Stimulated activated CD8-positive, alpha-beta memory T cell treated with anti-CD3 and anti-CD28 coated beads, Interleukin-12 subunit alpha, Interleukin-12 subunit beta, amount 100 ng/mL, for 4 hours (primary cell): ENCODE measurements at places on chromosomes 5 and 9.

GRCh38 chr9:90455316-90455715, 187.3 kb downstream of the DIRAS2 start:
- DNase-seq, result no peak

- no peak for DNase-seq
Measured at GRCh38 chr5:72525816-72526215, 18.6 kb upstream of the ZNF366 start.

GRCh38 chr5:171428809-171429542, 9.5 kb downstream of the FGF18 start:
- no peak for DNase-seq

DNA sequence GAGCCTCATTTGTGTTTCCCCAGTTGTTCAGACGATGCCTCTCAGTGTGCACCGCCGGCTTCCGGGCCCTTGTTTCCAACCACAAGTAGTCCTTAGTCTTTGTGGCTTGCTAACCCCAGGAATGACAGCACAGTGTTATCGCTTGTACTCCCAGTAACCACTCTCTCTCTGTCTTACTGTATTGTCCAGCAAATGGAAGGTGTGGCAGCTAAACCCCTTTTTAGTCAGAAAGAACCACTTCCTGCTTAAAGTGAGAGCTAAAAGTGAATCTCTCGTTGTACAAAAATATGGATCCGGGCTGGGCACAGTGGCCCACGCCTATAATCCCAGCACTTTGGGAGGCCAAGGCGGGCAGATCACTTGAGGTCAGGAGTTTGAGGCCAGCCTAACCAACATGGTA, 61.3 kb downstream of the ENC1 start:
- peak; percentile 6 for DNase-seq

- DNase-seq, result no peak
Measured at GRCh38 chr5:14723701-14724132, 59.2 kb downstream of the OTULIN start.

DNA sequence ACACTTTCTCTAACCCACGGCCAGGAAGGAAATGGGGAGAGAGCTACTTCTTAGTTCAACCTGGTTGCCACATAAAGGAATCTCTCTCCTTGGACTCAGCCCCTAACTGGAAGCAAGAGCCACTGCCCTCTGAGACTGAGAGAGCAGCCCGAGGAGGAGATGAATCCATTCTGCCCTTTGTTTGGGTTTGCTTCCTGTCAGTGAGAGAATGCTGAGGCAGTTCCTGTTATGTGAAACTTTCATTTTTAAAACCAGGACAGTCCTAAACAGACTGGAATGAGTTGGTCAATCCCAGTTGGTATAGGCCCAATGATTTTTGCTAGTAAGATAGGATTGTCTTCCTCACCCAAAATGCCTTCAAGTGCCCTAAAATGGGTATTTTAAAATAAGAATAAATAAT, 205.1 kb downstream of the NTRK2 start:
- DNase-seq, result no peak

- no peak for DNase-seq
Measured at GRCh38 chr5:16049761-16050160, 129.8 kb downstream of the MARCHF11 start.

DNA sequence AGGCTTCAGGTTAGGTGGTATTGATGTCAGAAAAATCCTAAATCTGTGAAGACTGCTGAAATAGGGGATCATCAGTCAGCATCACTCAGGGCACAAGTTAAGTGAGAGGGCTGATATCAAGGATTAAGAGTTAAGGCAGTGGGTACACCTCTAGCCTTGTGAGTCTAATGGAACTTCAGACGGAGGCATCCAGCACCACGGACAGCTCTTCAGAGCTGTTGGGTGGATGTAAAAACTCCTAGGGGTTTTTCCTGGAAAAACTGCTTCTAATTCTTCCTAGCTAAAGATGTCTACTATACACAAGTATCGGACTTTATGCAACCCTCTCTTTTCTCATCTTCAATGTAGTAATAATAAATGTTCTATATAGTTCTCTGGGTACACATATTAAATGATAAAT, 165.9 kb downstream of the SH3GL2 start:
- no peak for DNase-seq

GRCh38 chr9:37639841-37640240, 10.9 kb upstream of the FRMPD1 start:
- DNase-seq, result no peak

DNA sequence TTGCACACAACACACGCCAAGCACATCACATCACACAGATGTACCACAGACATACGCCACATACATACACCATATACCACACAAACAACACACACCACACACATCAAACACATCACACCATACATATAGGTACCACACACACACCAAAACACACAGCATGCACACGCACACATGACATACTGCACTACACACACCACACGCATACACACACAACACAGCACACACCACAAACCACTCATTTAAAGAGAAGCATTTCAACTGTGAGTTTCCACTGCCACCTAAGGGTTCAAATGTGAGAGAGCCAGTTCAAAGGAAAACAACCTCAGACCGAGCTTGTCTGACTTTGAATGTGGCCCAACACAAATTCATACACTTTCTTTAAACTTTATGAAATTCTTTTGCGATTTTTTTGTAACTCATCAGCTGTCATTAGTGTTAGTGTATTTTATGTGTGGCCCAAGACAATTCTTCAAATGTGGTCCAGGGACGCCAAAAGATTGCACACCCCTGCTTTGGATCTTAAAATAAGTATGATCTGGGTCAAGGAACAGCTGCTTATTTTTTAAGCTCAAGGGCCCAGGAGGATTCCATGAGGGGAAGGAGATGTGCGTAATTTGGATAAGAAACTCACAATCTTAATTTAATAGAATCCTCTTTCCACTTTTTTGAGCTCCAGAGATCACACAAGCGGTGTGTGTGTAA, 494.6 kb downstream of the GADD45G start:
- DNase-seq, result no peak

- no peak for DNase-seq
Measured at GRCh38 chr9:129994882-129995281, 48.1 kb downstream of the FNBP1 start.

GRCh38 chr5:76737846-76738245, 21.9 kb downstream of the F2R start:
- no peak for DNase-seq

- no peak for DNase-seq
Measured at GRCh38 chr9:37035648-37036370, 1.7 kb upstream of the PAX5 start.

DNA sequence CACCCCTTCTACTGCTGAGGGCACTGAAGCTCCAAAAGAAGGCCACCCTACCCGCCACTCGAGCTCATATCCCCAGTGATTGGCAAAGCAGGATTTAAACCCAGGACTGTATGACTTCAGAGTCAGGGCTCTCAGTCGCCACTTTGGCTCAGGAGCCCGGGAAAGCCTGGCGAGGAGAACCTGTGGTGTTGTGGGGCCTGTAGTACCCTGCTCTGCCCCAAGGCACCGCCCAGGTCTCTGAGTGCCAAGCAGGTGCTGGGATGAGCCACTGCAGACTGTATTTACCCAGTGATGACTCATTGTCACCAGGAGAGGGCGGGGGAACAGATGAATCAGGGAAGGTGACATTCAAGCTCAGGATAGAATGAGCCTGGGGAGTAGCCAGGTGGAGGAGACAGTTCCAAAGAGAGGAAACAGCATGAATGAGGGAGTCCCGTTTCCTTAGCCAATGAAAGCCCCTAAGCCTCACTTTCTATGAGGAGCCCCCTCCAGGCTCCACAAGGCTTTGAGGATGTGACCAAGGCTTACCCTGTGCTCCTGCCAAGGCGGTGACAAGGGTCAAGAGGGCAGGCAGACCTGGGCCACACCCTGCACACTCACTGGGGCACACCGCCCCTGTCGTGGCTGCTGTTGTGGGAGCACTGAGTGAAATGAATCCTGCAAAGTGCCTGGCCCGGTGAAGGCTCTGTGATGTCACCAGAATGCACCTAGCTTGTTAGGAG, 17.8 kb upstream of the DPM2 start:
- peak; percentile 71 for DNase-seq

GRCh38 chr5:82312373-82312856, 34.3 kb upstream of the RPS23 start:
- DNase-seq, result no peak

GRCh38 chr5:169395136-169395535, 94.2 kb upstream of the SLIT3 start:
- DNase-seq, result no peak

DNA sequence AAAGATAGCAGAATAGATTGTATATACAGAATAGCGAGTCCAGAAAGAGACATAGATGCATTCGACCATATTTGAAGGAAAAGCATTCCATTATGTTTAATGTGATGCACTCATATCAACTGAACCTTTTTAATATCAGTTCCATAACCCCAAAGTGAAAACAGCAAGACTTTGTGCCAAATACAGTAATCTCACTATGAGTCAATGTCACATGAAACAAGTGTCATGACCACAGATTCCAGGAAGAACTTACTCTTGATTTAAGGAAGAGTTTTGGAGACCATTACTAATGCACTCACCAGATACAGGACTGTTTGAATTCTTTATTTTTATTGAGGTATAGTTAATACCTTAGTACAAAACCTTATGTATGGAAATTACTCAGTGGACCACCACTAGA, 220.5 kb downstream of the SH3GL2 start:
- no peak for DNase-seq

DNA sequence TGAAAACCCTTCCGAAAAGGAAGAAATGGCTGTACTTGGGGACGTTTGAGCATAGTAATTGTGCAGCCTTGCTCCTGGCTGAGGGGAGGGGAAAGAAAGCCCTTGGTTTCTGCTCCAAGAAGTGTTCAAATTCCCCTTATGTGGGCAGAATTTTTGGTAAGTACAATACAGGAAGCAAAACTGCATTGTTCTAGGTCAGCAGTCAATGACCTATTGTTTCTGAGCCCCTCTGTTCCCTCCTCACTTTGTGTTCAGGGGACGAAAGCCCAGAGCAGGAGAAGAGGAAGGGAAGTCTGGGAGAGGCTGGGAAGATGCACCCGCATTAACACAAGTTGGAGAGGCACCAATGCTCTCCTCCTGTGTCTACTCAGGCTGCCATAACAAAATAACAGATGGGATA, 11.9 kb downstream of the BASP1 start:
- no peak for DNase-seq

- DNase-seq, result no peak
Measured at GRCh38 chr5:144089401-144090021, 80.9 kb downstream of the YIPF5 start.
